Activated CD8-positive, alpha-beta T cell treated with anti-CD3 and anti-CD28 coated beads, Interleukin-2, amount 10 ng/mL, durations not matched to agents 7 days and 5 days (primary cell): ENCODE measurements at places on chromosomes 4 and X. TPM values are rescaled to one million over a fixed set of nuclear protein-coding genes. Genes with fewer than 3 reads are reported as not detected.

SLC38A5 gene
- 88.0 TPM for total RNA-seq

DNA sequence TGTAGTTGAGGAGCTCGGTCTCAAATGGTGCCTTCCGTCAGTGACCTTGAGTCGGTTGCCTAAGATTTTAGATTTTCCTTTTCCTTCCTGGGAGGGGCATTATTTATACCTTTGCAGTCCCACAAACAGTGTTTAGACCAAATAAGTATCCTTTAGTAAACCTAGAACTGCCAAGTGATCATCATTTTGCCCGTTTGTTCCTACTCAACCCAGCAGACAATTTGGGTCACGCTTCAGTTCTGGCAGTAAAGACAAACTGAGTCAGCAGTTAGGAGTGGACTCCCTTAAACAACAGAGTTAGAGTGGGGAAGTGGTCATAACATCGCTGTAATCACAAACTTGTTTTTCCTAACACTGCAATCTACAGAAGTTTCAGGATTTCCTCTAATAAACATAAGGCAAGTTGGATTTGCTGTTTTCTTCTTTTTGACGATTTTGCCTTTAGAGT, 777 bp upstream of the WDFY3 start:
- peak overlapping the region; percentile 4 for H3K4me3 ChIP-seq
- peaks cover 28% of the 10 kb centered on the region for H3K27me3 ChIP-seq
- H3K36me3 ChIP-seq: peaks cover 3% of the 10 kb centered on the region
- no peak for DNase-seq
- no peak overlapping the region for H3K27ac ChIP-seq
- H3K4me1 ChIP-seq: peaks cover 11% of the 10 kb centered on the region

DNA sequence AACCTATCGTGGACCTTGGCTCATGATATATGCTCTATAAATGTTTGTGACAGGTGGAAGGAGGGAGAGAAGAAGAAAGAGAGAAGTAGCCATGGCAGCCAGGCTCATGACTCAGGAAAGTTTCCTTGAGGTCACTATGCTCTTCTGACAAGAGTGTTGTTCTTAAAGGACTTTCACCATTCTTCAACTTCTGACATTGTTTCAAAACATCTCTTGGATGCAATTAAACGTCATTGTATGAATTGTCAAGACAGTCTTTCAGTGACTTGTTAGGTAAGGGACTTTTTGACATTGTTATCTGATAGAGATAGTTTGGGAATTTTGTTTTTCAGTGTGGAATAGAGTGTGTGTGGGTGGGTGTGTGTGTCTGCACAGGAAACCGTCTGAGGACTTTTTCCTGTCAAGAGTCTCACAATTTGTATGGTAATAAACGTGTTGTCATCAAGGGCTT, 617.0 kb downstream of the MID1IP1 start:
- H3K36me3 ChIP-seq: no peaks in the 10 kb centered on the region
- DNase-seq: no peak
- no peaks in the 10 kb centered on the region for H3K27me3 ChIP-seq
- no peak overlapping the region for H3K27ac ChIP-seq

SMIM10 gene
- 0.52 TPM for total RNA-seq

GRCh38 chr4:143189528-143189927, 4.8 kb downstream of the USP38 start:
- peaks cover 62% of the 10 kb centered on the region for H3K36me3 ChIP-seq
- H3K27ac ChIP-seq: peak overlapping the region; percentile 83
- H3K4me1 ChIP-seq: peaks cover 45% of the 10 kb centered on the region
- no peak for DNase-seq
- H3K27me3 ChIP-seq: no peaks in the 10 kb centered on the region

GRCh38 chr4:81634766-81635549, 163.3 kb upstream of the RASGEF1B start:
- H3K4me1 ChIP-seq: peaks cover 5% of the 10 kb centered on the region
- no peaks in the 10 kb centered on the region for H3K36me3 ChIP-seq
- DNase-seq: no peak
- no peak overlapping the region for H3K27ac ChIP-seq
- H3K27me3 ChIP-seq: no peaks in the 10 kb centered on the region

RPS6KA6 gene
- total RNA-seq: not detected

GPR143 gene
- total RNA-seq: not detected

BTK gene
- total RNA-seq: 0.23 TPM
